ENCODE measurements at places on chromosomes 5 and 9.

DNA sequence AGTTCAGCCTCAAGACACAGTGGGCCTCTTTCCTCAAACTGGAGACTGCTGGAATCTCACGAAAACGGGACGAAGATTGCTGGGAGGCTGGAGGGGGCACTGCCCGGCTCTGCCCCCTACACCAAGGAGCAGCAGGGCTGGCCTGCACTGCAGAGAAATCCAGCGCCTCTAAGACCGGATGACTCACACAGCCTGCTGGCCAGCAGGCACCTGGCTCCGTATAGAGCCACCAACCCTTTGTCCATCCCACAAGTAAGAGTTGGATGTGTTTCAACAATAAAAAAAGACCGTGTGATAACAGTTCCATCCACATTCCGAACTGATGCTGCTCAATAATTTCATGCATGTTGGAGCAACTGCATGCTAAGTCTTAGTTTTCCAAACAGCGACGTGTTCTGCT lies 11.5 kb downstream of the CCDC127 start:
- no peak for DNase-seq

DNA sequence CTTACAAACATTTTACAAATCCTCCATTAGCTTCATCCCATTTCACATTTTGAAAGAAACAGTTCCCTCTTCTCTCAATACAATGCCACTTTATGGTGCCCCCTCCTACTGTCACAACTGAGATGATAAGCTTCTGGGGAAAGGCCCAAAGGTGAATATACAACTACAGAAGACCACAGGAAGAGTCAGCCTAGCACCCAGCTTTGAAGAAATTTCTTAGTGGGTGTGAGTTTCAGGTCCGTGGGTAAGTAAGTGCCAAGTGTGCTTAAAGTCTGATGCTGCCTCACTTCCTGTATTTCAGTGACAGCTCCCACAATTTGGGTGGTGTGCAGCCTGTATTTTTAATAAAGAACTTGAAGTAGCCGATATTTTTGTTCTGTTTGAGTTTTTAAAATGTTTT lies 68.1 kb downstream of the ARHGEF28 start:
- no peak for DNase-seq

- no peak for DNase-seq
Measured at GRCh38 chr9:133610845-133611244, 1.7 kb upstream of the FAM163B start.

DNA sequence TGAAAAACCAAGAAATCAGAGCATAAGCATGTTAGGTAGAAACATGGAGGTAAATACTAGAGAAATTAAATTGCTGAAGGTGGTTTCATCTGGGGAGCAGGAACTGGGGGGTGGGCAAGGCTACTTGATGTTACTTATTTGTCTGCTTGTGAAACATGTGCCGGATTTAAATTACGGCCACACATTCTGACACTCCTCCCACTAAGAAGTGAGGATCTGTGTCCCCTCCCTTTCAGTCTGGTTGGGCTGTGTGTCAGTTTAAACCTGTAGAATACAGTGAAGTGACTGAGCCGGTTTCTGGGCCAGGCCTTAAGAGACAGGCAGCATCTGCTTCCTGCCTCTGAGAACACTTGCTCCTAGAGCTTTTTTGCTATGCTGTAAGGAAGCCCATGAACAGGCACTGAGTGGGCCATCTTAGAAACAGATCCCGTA lies 2.3 kb upstream of the IARS1 start:
- no peak for DNase-seq

- DNase-seq: no peak
Measured at GRCh38 chr5:36882250-36882649, 5.7 kb downstream of the NIPBL start.

GRCh38 chr5:138911441-138911840 lies 36.3 kb upstream of the LRRTM2 start:
- DNase-seq: no peak

GRCh38 chr5:31911291-31912265 lies 262.5 kb downstream of the GOLPH3 start:
- no peak for DNase-seq

GRCh38 chr5:122485226-122485625 lies 173.2 kb downstream of the SNCAIP start:
- DNase-seq: no peak

DNA sequence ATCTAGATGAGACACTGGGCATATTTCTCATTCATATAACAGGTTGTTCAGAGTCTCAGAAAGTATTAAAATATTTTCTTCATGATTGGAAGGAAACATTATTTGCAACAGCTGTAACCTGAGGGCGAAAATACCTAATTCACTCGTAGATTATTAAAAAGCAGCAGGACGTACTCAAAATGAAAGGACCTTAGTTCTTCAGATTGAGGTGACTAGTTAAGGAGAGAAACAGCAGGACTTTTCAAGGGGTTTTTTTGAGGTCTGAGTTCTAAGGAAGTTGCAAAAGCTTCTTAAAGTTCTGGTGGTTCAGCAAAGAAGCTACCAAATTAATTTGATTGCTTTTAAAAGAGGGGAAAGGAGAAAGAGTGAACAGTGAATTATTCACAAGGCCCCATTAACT lies 174.9 kb downstream of the TMEM161B start:
- DNase-seq: no peak

- DNase-seq: no peak
Measured at GRCh38 chr5:18533137-18533536, 898.9 kb downstream of the TAF11L14 start.

GRCh38 chr9:13807118-13807517 lies 506.8 kb downstream of the NFIB start:
- no peak for DNase-seq

DNA sequence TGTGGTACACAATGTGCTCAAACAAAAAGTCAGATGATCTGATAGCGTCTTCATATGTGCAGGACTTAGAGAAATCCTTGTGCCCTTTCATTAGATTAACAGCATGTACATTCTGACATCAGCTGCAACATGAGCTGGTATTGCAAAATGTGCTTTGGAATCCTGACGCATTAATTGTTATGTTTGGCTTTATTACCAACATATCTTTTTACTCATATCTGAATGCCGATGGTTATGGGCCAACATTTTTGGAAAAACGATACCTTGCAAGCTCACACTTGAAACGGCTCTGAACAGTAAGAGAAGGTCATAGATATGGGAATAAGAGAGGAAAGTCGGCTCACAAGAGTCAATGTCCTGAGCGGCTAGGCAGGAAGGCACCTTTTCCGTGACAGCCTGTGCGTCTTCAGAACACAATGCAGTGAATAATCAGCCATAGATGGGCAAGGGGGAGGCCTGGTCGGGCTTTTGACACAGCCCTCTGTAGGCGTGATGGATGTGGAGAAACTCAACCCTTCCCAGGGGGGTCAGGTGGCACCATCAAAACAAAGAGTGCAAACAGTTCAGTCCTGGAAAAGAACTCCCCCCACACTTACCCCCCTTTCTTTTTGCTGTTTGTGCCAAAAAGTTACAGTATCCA lies 36.4 kb upstream of the GAS1 start:
- DNase-seq: no peak

- DNase-seq: no peak
Measured at GRCh38 chr5:115735108-115735998, 81.1 kb downstream of the CDO1 start.

- DNase-seq: no peak
Measured at GRCh38 chr5:109580225-109580624, 109.5 kb upstream of the MAN2A1 start.

GRCh38 chr9:21027295-21027694 lies 4.1 kb downstream of the HACD4 start:
- no peak for DNase-seq

DNA sequence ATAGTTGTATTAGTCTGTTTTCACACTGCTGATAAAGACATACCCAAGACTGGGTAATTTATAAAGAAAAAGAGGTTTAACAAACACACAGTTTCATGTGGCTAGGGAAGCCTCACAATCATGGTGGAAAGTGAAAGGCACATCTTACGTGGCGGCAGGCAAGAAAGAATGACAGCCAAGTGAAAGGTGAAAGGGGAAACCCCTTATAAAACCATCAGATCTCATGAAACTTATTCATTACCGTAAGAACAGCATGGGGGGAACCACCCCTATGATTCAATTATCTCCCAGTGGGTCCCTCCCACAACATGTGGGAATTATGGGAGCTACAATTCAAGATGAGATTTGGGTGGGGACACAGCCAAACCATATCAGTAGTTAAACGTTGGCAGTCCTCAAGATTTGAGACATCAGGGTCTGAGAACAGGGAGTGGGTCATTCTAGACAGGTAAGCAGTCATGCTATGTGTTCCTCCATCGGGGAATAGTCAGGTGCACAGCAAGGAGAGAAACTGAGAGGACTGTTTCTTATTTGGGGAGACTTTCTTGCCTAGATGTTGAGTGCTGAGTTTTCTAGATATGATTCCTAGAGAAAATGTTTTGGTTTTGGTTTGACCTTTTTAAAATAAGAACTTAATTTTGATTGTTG lies 45.8 kb upstream of the ENTREP1 start:
- DNase-seq: no peak

DNA sequence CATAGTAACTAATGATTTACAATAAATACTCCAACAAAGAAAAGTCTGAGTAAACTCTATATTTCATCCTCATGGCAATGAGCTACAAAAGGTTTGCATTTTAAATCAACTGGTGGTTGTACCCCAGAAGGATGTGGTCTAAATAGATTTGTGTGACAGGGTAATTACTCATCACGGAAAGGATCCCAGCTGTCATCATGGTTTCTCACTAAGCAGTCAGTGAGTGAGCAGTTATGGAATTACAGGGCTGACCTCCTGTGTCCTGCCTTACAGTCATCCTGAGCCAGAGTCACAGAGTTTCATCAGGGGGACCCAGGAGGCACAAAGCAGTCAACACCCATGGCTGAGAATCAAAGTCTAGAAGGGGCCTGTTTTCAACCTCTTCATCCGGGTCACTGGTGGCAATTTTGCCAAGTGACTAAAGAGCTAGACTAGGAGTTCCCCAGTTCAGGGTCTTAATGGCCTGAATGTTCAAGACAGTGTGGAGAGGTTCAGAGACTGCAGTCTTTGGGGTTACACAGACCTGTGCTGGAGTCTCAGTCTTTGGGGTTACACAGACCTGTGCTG lies 210.7 kb upstream of the SLC24A2 start:
- no peak for DNase-seq

DNA sequence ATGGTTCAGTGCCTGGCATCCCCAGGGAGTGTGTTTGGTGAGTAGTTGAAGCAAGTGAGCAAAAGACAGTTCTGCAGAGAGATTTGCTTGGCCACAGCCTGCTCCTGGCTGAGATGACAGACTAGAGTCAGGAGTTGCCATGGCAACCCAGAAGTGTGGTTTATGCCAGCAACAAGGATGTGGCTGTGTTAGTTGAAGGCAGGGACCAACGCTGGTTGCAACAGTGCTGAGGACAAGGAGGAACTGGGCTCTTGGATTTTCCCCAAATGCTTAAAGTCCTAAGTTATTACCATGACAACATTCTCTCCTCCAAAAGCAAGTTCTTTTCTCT lies 2.7 kb downstream of the NXNL2 start:
- no peak for DNase-seq

DNA sequence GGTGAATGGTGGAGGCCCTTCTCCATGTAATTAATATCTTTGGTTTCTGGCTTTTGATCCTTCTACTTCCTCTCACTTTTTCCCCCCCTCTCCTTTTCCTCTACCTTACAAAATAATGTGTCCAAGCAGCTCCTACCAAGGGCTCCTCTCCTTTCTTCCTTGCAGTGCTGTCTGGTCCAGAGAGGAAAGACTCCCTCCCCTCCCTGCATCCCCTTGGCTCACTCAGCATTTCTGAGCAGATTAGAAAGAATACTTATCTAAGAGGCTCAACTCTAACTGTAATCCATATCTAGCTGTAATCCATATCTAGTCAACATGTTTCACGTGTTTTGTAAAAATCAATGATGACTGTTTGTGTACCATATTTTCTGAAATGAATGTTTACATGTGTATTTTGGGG lies 97.4 kb downstream of the GAPVD1 start:
- no peak for DNase-seq
